ENCODE measurements at places on chromosomes 12 and 14.

- no peak for DNase-seq
Measured at GRCh38 chr12:49331380-49332222, 5.4 kb downstream of the C1QL4 start.

DNA sequence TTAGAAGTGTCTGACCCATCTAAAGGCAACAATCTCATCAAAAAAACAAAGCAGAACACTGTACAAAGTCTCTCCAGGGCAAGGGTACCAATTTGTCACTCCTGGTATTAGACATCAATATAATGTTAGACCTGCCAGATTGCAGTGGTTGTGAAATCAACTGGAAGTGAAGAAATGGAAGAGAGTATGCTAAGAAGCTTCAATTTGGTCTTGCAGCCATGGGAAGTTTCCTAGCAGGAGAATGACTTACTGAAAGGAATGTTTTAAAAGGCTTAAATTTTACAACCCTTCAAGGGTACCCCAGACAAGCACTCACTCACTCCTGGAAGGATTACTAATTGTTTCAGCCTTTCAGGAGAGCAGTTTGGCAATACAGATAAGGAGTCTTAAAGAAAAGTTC is 18.9 kb downstream of the LLPH start:
- DNase-seq = no peak

- DNase-seq = no peak
Measured at GRCh38 chr14:97417331-97417730, 620.1 kb downstream of the VRK1 start.

DNA sequence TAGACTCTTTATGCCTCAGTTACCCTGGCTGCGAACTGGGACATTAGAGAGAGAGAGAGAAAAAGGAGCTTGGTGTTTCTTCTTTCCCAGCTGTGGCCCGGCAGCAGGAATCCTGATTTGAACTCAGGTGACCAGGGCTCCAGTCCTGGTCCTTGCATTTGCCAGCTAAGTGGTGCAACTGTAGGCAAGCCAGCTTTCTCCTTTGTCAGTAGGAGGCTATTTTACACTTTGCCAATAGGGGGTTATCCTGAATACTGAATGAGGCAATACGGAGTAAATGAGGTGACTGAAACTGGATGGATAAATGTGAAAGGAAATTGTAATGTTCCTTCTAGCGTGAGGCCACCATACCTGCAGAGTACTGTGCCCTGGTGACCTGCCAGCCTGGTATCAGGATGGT is 27.8 kb downstream of the KCNA5 start:
- DNase-seq = no peak

GRCh38 chr12:58028294-58028693 is 86.9 kb downstream of the ATP23 start:
- no peak for DNase-seq

- DNase-seq = no peak
Measured at GRCh38 chr14:85413836-85414526, 116.0 kb upstream of the FLRT2 start.

- DNase-seq = peak; percentile 48
Measured at GRCh38 chr14:22882529-22883172, 371 bp upstream of the REM2 start.
